Chondrocyte (in vitro differentiated cells): ENCODE measurements at places on chromosomes 4 and X. TPM values are rescaled to one million over a fixed set of nuclear protein-coding genes. Genes with fewer than 3 reads are reported as not detected.

- peaks cover 15% of the 10 kb centered on the region for H3K4me1 ChIP-seq
- no peak for DNase-seq
- no peaks in the 10 kb centered on the region for H3K36me3 ChIP-seq
- no peak overlapping the region for H3K4me3 ChIP-seq
- no peaks in the 10 kb centered on the region for H3K27me3 ChIP-seq
These were observed 730.3 kb downstream of the TRIML1 start for GRCh38 chr4:188869581-188869980.

GRCh38 chr4:150817017-150817416, 198.1 kb downstream of the LRBA start:
- no peaks in the 10 kb centered on the region for H3K36me3 ChIP-seq
- H3K27me3 ChIP-seq: no peaks in the 10 kb centered on the region
- no peak for DNase-seq
- H3K4me3 ChIP-seq: no peak overlapping the region

DNA sequence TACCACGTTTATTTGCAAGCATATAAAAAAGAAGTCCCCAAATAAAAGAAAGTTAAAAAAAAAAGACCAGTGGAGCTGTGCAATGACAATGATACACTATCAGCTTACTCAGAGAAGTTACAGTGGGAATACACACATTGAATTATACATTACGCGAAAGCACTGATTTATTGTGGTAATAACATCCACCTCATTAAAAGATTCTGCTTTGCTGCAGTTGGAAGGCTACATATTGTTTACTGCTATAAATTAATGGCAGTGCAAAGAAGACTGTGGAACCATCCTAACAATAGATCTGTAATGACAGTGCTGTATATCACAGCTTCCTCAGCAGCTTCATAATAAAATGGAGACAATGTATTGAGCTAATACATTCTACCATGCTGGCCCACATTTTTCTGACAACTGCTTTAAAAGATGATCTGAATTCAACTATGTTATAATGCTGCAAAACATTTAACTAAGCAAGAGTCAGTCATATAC, 142.5 kb upstream of the MAB21L2 start:
- H3K4me1 ChIP-seq: no peaks in the 10 kb centered on the region
- H3K27ac ChIP-seq: no peak overlapping the region
- no peak for DNase-seq
- no peak overlapping the region for H3K4me3 ChIP-seq

GRCh38 chr4:102774254-102774653, 13.5 kb upstream of the MANBA start:
- no peak overlapping the region for H3K27ac ChIP-seq
- H3K4me1 ChIP-seq: no peaks in the 10 kb centered on the region
- H3K27me3 ChIP-seq: no peaks in the 10 kb centered on the region
- DNase-seq: no peak
- no peak overlapping the region for H3K4me3 ChIP-seq

DNA sequence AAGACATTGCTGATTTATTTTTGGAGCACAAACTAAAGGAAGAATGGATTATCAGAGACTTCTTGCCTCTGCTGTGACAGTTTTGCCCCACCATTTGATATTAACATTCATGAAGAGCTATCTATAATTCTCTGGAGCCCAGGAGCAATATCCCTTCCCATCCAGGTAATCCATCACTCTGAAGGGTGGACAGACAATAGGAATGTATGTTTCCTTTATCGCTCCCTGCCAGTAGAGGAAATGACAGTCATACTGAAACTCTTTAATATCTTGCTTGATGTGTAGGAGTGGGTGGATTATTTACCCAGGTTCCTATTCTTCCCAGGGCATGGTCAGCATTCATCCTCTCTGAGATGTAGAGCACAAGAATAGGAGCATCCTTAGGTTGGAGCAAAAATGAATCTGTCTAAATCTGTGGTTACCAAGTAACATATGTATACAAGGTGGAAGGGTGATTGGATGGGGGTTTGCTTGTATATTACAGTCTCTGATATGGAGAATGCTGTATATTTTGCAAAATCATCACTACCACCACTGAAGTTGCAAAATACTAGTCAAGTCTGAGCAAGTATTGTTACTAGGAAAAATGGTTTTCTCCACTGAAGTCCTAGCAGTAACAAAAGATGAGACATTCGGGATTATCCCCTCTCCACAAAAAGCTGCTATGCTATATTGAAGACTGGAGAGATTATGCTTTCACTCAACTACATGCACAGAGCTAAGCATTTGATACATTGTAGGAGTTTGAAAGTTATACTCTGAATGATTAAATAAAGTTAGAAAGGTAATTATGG, 151.6 kb downstream of the CBLL2 start:
- H3K27ac ChIP-seq: no peak overlapping the region
- H3K4me1 ChIP-seq: peaks cover 21% of the 10 kb centered on the region
- DNase-seq: no peak
- peaks cover 2% of the 10 kb centered on the region for H3K36me3 ChIP-seq
- H3K27me3 ChIP-seq: no peaks in the 10 kb centered on the region
- no peak overlapping the region for H3K4me3 ChIP-seq

The COL25A1 gene
- total RNA-seq: 0.45 to 1.3 TPM (median 0.62 TPM) in 3 replicates

The SMR3B gene
- total RNA-seq: not detected in 3 replicates

GRCh38 chr4:19508442-19508841, 743.3 kb upstream of the SLIT2 start:
- no peaks in the 10 kb centered on the region for H3K36me3 ChIP-seq
- H3K4me1 ChIP-seq: no peaks in the 10 kb centered on the region
- H3K27me3 ChIP-seq: peaks cover 2% of the 10 kb centered on the region
- no peak overlapping the region for H3K4me3 ChIP-seq
- H3K27ac ChIP-seq: no peak overlapping the region

The PAGE2B gene
- not detected in 3 replicates for total RNA-seq

DNA sequence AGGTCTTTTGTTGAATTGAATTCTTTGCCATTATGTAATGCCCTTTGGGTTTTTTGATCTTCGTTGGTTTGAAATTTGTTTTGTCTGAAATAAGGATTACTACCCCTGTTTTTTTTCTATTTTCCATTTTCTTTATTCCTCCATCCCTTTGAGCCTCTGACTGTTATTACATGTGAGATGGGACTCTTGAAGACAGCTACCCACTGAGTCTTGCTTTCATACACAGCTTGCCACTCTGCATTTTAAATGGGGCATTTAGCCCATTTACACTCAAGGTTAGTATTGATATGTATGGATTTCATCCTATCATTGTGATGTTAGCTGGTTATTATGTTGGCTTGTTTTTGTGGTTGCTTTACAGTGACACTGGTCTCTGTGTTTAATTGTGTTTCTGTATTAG, 736.2 kb upstream of the GRID2 start:
- H3K36me3 ChIP-seq: no peaks in the 10 kb centered on the region
- H3K4me1 ChIP-seq: no peaks in the 10 kb centered on the region
- H3K27ac ChIP-seq: no peak overlapping the region
- DNase-seq: no peak
- H3K4me3 ChIP-seq: no peak overlapping the region

DNA sequence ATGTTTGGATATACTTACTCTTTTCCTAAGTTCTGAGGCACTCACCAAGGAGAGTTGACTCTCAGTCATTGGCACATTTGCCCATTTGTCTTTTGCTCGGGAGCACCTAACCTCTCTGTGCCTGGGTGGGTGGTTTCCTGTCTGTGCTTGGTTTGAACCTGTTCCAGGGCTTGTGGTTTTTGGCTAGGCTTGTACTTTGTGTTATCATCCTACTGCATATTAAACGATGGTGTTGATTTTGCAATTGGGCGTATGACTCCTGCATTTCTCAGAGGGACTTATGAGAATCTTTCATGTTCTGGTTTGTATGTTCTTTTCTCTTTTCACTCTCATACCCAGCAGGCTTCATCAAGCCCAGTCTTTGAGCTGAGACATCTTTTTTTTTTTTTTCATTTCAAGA, 161.7 kb downstream of the BTC start:
- peaks cover 40% of the 10 kb centered on the region for H3K27me3 ChIP-seq
- H3K36me3 ChIP-seq: no peaks in the 10 kb centered on the region
- H3K27ac ChIP-seq: peak overlapping the region; percentile 73

DNA sequence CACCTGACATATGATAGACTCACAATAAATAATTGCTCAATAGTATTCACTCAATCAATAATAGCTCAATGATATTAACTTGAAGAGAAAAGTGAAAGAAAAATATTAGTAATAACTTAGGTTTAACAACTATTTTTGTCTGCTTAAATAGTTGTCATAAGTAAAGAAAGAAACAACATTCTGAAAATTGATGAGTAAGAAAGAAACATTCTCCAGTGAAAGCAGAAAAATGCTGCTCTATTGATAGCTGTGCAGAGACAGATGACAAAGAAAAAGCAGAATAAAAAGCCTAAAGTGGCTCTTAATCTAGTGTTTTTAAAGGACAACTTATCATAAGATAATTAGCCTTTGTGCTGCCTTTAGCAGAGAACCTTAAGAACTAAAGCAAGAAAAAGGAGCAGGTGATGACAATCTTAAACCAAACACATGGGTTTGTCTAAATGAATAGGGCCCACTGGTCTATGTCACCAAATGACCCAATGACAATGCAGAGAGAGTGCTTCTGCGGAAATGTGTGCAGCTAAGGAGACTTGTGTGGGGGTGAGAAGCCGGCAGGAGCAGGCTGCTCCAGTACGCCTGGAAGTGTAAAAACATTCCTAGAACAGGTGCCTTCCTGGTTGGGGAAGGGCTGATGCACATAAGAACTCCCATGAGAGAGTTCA, 13.2 kb downstream of the HS3ST1 start:
- H3K27ac ChIP-seq: no peak overlapping the region
- peaks cover 5% of the 10 kb centered on the region for H3K4me1 ChIP-seq
- peaks cover 3% of the 10 kb centered on the region for H3K27me3 ChIP-seq
- no peak for DNase-seq
- H3K36me3 ChIP-seq: no peaks in the 10 kb centered on the region
- H3K4me3 ChIP-seq: no peak overlapping the region

- H3K4me1 ChIP-seq: peaks cover 12% of the 10 kb centered on the region
- no peak for DNase-seq
- H3K36me3 ChIP-seq: no peaks in the 10 kb centered on the region
- H3K27ac ChIP-seq: no peak overlapping the region
- H3K27me3 ChIP-seq: no peaks in the 10 kb centered on the region
These were observed 18.2 kb downstream of the MRFAP1 start for GRCh38 chr4:6658597-6659075.

DNA sequence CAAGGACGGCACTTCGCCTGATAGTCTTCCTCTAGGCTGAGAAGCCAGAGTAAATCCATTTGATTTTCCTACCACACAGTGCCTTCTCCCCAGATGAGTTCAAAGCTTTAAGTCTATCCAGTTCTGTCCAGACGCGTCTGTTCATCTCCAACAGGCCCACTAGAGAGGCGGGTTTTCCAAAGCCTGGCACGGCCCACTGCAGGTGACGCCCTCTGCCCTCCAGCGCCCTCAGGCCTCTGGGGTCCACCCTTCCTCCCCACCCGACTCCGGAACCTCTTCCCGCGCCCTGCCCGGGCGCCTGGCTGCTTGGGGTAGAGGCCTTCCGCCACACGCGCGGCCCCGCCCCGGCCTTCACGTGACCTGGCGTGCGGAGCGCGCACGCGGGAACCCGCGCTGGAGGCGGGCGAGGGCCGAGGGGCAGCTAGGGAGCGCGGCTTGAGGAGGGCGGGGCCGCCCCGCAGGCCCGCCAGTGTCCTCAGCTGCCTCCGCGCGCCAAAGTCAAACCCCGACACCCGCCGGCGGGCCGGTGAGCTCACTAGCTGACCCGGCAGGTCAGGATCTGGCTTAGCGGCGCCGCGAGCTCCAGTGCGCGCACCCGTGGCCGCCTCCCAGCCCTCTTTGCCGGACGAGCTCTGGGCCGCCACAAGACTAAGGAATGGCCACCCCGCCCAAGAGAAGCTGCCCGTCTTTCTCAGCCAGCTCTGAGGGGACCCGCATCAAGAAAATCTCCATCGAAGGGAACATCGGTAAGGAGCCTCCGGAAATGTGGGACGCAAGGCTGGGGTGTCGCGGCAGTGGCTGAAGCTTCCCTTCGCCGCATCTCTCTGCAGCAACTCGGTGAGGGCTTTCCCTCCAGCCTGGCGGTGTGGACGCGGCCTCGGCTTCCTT, at the start of gene DCK:
TSS of gene DCK (plus strand) at position 469 of the 888 bp plus-strand sequence. CDS start at position 656, 187 bp downstream.
- no peaks in the 10 kb centered on the region for H3K27me3 ChIP-seq
- peak; percentile 96 for DNase-seq
- H3K27ac ChIP-seq: peak within 1 kb of the TSS; percentile 88
- peak within 1 kb of the TSS; percentile 83 for H3K4me3 ChIP-seq

DNA sequence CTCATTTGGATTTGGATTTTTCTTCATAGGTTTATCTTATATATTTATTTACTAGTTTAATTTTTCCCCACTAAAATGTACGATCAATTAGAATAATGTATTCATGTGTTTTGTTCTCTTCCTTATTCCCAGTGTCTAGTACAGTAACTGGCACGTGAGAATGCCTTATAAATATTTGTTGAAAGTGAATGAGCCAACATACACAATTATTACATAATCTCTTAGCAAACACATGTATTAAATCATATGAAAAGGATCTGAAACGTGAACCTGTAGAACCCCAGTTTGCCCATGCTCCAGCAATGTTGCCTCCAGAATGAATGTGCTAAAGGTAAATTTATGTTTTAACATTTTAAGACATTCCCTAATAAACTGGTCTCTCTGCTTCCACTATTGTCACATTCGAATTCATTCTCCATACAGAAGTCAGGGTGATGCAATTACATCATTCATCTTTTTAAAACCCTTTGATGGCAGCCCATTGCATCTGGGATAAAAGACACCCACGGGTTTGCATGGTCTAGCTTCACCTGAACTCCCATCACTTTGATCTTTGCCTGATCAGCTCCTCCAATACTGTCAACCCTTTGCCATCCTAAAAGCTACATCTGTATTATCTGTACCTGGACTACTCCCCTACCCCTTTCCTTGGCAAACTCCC, 30.7 kb upstream of the AREG start:
- peaks cover 13% of the 10 kb centered on the region for H3K4me1 ChIP-seq
- peaks cover 3% of the 10 kb centered on the region for H3K27me3 ChIP-seq

DNA sequence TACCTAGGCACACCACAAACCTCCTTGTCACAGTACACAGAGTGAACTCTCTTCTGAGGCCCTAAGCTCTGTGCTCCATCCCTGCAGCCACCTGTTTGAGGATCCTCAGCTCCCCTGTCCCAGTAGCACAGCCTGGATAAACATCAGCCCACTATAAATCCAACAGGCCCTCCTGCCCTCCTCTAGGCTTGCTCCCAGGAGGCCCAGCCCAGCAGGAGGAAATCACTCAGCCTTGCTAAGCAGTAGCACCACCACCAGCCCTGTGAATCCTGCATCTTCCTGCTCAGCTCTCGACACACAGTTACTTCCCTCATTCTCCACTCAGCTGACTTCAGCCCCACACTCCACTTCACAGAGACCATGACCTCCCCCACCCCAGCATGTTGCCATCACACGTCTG, 273.9 kb downstream of the BCOR start:
- no peak for DNase-seq
- H3K4me1 ChIP-seq: peaks cover 3% of the 10 kb centered on the region
- H3K36me3 ChIP-seq: no peaks in the 10 kb centered on the region
- no peak overlapping the region for H3K27ac ChIP-seq
- no peak overlapping the region for H3K4me3 ChIP-seq
- H3K27me3 ChIP-seq: no peaks in the 10 kb centered on the region

DNA sequence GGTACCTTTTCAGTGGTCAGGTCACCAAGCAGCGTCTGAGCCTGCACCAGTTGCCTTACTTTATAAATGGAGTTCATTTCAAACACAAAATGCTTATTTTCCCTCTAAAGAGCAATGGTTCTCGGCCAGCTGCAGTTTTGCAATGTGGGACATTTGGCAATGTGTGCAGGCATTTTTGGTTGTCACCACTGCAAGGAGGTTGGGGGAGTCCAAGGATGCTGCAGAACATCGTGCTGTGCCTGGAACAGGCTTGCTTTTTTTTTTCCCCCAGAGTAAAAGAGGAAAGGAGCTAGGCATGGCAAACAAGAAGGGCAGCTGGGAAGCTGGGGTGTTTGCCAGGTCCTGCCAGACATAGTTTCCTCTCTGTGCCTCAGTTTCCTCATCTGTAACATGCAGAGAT, 115.6 kb downstream of the GPR143 start:
- H3K27me3 ChIP-seq: no peaks in the 10 kb centered on the region
- no peaks in the 10 kb centered on the region for H3K4me1 ChIP-seq
- DNase-seq: no peak
- H3K36me3 ChIP-seq: peaks cover 3% of the 10 kb centered on the region
- no peak overlapping the region for H3K4me3 ChIP-seq

The TEX13C gene
- not detected in 3 replicates for total RNA-seq
